ENCODE measurements at places on chromosomes 11 and 22.

- no peak for DNase-seq
Measured at GRCh38 chr11:115458877-115459276, 45.3 kb downstream of the CADM1 start.

DNA sequence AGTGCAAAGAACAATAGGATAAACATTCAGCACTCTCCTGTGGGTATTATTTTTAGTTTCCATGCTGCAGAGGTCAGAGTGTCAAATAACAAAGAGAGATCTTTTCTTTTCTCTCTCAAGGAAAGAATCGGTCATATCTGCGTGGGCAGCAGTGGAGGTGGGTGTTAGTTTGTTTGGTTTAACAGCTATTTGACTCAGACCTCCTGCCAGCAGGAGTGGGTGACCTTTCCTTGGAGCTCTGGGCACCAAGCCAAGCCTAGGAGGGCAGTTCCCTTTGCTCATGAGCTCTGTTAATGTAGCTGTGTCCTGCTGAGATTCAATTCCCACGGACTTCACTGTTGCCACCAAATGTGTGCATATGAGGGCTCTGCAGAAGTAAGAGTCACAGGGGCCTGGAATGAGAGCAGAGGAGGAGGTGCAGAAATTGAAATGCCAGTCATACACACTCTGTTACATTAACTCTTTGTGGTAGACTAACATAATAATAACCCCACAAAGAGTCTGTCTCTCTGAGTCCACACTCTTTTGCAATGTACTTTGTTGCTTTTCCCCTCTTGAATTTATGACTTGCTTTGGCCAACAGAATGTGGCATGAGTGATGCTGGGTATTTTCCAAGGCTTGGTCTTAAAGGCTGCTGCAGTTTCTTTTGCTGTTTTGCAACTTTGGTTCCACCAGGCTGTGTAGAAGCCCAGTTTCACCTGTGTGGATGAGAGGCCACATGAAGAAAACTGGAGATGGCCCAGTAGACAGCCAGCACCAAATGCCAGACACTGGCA lies 76.0 kb upstream of the GRK3 start:
- DNase-seq, result peak; percentile 26

DNA sequence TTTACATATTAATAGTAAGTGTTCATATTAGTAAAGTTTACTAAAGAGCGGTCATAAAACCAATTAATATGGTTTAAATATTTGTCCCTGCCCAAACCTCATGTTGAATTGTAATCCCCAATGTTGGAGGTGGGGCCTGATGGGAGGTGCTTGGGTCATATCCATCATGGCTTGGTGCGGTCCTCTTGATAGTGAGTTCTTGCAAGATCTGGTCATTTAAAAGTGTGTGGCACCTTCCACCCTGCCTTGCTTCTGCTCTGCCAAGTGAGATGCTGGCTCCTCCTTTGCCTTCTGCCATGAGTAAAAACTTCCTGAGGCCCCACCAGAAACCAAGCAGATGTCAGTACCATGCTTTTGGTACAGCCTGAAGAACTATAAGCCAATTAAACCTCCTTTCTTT lies 54.8 kb upstream of the OLFML1 start:
- no peak for DNase-seq

- DNase-seq, result no peak
Measured at GRCh38 chr11:123268156-123268555, 73.1 kb upstream of the CLMP start.

GRCh38 chr11:63553759-63554158 lies 9.4 kb downstream of the PLAAT2 start:
- DNase-seq, result peak; percentile 34

DNA sequence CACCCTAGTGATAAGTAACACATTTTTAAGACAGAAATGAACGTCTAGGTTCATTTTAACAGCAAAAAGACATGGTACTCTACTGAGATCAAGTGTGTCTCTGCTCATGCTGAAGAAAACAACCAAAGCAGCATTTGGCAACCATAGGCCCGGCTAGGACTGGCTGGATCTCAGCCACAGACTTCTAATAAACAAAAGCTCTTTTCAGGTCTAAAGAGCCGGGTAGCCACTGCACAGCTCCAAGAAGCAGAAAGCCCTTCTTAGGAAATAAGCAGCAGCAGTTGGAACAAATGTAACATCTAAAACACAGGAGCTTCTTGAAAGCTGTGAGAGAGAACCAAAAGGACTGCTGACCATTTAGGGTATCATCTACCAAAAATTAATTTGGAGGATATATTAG lies 37.6 kb downstream of the PITPNB start:
- no peak for DNase-seq

DNA sequence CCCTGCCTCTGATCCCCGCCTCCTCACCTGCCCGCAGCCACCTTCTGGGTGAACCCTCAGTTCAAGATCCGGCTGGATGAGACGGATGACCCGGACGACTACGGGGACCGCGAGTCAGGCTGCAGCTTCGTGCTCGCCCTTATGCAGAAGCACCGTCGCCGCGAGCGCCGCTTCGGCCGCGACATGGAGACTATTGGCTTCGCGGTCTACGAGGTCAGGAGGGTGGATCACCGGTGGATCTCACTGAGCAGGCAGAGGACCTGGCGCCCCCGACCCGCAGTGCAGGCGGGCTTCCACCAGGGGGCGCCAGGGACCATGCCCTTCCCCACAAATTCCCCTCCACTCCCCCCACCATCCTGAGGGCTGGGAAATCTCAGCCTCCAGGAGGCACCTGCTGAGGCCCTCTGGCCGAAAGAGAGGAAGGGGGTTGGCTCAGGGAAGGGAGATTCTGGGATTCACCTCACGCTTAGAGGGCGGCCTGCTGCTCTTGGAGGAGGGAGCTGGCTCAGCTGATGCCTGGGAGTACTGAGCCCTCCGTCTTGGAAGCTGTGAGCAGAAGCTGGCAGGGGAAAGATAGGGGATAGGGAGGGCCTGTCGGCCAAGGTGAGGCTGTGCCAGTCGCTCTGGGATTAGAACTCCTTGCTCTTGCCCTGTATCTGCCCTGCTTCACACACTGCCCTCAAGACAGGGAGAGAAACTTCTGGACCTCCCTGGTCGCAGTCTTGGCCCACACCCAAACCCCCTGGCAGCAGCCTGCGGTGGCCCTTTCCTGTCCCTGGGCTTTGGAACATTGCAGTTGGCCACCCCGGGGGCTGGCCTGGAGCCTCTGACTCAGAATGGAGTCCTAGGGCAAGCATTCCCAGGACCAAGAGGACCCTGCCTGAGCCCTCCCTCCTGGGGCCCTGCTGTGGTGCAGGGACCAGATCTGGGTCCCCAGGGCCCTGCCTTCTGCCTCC lies 23.2 kb downstream of the CAPN1 start:
- DNase-seq, result peak; percentile 26

- DNase-seq, result no peak
Measured at GRCh38 chr11:76776472-76776871, 6.7 kb upstream of the TSKU start.

DNA sequence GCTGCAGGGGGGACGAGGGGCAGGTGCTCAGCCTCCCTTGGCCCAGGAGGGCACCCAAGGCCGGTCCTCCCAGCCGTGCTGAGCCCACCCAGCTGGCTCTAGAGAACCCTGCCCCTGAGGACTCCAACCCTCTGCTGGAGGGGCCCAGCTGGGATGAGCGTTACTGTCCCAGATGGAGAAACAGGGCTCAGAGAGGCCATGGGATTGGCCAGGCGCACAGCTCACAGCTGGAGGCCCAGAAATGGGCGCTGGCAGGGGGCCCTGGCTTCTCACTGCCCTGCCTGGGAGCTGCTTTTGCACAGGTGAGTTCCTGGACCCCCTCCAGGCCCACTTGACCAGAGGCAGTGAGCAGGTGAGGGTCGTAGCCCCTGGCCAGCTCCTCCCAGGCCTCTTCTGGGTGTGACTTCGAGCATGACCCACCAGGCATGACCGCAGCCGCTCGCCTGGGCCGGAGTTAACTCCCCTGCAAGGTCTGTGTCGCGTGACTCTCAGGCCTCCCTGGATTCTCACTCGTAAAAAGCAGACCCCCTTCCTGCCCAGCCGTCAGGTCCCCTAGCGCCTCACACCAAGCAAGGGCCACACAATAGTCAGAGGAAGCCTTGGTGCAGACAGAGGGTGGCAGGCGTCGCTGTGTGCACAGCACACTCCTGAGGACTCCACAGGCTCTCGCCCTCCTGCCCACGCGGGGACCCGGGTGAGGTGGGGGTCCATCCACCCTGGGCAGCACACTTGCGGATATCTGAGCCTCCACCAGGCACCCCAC lies 19.7 kb upstream of the IL17REL start:
- no peak for DNase-seq

DNA sequence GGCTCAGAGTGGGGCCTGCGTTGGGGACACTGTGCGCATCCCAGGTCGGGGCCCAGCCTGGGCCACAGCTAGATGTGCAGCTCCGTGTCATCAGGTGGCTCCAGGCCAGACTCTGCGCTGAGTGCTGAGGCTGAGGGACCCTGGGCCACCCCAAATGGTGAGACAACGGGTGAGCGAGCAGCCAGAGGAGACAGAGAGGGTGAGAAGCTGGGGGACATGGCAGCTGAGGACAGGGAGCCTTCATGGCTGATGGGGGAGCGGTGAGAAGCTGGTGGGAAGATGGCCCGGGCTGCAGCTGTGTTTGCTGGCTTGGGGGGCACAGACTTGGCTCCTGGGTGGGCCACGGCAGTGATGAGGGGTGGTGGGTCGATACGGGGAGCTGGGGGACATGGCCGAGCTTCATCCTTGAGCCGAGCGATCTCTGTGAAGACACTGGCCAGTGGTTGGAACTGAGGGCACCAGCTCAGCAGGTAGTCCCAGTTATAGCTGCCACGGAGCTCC lies 2.5 kb upstream of the TPP1 start:
- DNase-seq, result no peak

GRCh38 chr11:132728026-132728425 lies 804.3 kb downstream of the OPCML start:
- no peak for DNase-seq

DNA sequence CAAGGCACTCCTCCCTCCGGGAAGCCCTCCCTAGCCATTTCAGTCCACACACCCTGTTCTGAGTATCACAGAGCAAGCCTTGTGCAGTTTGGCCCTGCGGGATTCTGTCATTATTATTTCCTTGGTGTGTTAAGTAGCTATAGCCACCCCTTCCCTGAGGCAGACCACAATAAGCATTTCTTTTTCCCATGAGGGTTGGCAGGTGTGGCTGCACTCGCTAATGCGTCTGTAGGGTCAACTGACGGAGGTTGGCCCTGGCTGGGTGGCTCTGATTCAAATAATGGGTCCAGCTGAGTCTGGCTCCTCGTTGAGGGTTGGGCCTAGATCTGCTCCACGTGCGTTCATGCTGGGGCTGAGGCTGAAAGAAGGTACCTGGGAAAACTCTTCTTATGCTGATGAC lies 5.1 kb downstream of the F2 start:
- no peak for DNase-seq

DNA sequence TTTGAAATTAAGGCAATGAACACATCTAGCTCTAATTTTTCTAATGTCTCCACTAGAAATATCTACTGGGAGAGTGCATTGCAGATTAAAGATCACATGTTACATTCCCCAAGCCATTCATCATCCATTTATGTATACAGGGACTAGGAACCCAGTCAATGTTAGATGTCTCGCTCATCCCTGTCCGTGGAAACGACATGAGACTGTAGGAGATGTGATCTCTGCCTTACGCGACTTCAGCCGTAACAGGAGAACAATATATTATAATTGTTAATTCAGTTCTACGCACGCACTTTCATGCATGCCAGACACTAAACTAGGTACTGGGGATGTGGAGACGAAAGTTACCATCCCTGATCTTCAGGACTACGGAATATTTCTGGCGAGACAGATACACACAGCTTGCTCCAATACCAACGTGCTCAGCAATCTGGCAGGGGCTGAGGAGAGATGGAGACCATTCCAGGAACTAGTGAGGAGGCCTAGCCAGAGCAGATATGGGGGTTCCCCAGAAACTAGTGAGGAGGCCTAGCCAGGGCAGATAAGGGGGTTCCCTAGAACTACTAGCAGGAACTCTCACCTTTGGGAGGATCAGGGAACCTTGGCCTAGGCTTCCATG lies 706 bp downstream of the DCPS start:
- no peak for DNase-seq
